ENCODE measurements at places on chromosomes 3 and 15.
A peak's percentile ranks its signal among the peaks of the same experiment; 100 is the strongest.

DNA sequence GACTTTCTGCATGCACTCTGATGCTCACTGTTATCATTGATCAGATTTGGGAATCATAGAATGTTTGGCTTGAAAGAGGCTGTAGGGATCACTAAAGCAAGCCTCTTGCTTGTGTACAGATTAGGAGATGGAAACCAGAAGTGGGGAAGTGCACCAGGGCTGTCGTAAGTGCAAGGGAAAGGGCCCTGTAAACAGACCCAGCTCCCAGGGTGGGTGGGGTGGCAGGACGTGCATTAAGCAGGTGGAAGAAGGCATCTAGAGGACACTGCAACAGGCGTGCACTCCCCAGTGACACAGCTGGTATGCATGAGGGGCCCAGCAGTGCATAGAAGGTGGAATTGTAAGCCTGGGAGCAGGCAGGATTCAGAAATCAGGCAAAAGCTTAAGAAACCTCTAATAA lies 58.0 kb upstream of the SLC7A14 start:
- DNase-seq: no peak

DNA sequence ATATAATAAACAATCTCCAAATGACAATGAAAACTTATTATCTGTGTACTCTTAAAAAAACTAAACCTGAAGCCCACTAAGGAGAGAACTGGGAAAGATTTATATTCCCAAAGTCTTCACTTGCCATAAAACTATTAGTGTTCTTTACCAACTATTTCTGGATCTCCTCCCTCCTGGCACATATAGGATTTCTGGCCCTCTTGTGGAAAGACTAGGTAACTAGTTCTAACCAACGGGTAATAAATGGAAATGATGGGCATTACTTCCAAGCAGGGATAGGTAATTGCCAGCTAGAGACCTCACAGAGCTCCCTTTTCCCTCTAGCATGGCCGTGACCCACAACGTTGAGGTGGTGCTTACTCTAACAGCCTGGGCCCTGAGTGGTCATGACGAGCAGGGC lies 110.1 kb downstream of the DNAH12 start:
- no peak for DNase-seq

GRCh38 chr15:66111363-66111762 lies 142.2 kb downstream of the MEGF11 start:
- DNase-seq: no peak

- no peak for DNase-seq
Observed at GRCh38 chr3:42556089-42556632, 25.6 kb downstream of the SEC22C start.

GRCh38 chr3:152328841-152329240 lies 60.1 kb downstream of the MBNL1 start:
- peak; percentile 87 for DNase-seq

GRCh38 chr3:143963946-143964345 lies 7.7 kb upstream of the DIPK2A start:
- no peak for DNase-seq

DNA sequence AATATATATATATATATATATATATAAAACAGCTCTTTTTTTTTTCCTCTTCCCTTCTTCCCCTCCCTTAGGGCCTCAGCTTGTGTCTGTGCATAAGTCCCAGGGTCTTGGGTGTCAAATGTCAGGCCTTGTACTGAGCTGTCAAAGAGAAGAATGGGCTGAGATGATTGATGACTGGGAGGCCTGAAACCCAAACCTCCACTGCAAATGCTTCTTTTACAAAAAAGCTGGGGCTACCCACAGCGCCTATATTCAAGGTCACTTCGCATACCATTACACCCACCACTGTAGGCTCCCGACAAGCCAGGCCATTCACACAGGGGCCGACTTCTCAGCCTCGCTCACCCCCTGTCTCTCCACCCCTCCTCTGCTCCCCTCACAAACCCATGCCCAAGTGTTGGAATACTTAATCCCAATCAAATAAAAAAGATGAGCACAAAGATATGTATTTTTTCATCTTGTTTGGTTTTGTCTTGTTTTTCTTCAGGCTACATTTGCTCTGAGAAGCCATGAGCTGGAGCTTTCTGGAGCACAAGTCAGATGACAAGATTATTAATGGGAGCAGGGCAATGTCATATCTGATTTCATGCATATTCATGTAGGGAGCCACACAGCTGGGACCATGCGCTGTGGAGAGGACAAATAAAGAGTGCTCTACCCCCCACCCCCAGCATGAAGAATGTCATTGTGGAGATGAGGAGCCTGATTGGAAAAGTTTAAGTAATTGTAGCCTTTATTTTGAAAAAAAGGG lies 614.4 kb upstream of the NR2F2 start:
- DNase-seq: no peak

DNA sequence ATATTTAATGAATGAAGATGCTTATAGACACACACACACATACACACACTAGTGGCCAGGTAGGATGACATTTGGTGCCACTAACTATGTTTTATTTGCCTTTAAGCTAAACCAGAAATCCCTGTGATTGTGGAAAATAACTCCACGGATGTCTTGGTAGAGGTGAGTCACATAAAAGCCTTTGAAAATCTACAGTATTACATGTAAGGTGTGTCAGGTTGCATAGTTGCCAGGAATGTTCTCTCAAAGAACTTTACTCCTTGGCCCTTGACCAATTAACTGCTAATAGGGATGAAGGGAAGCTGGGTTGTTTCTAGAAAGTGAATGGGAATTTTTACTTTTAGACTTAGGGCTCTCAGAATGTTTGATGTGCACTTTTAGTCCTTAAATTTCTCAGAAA lies 9.9 kb downstream of the ZBED2 start:
- DNase-seq: no peak

DNA sequence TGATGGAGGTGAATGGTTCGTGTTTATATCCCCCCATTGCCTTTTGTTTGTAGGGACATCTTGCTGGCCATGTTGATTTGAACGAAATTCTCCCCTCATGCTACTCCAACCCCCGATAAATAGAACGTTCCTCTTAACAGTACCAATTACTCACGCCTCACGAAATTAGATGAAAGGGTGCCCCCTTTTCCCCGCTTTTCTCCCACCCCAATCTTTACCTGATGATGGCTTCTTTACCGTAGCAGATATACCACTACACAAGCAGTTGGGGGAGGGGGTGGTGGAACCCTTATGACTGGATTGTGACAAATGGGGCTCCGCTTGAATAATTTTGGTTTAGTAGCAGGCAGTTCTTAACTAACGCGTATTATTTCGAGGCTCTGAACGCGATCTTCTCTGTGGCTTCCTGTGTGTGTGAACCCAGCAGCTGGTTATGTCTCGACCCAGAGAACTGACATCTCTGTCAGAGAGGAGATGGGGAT lies 1.1 kb downstream of the PIAS1 start:
- DNase-seq: peak; percentile 7

- no peak for DNase-seq
Observed at GRCh38 chr3:14512281-14512941, 27.7 kb downstream of the GRIP2 start.

GRCh38 chr3:139136469-139137202 lies 91.9 kb upstream of the PRR23C start:
- no peak for DNase-seq

DNA sequence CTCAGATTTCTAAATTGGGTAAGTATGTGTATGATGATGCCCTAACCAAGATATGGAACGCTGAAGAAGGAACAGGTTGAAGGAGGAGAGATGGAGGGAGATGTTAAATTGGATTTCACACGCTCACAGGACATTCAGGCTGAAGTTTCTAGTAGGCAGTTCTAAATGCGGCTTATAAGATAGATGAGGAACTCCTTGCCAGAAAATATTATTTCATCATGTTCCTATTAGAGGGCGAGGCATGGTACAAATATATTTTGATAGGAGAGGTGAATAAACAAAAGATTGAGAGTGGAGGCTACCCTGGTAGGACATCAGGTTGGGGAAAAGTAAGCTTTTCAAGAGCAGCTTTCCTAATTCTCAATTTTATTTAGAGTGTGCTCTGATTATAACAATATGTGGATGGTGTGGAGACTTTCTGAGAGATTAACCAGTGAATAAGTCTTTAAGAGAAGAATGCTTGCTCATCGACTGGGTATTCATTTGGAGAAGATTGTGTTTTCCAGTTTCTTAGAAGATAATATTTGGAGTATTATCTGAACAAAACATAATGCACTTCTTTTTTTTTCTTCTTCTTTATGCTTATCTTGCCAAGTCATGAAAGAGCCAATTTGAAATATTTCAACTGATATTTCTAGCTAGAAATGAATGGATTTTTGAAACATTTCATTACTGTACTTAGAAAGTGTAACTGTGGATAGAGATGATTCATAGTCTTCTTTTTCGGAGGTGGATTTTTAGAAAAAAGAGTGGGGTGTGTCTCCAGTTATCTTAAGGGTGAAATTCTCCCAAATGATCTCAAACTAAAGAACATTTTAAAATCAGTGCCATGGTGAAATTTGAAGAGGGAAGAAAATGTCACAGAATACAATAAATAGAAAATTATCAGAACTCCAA lies 88.5 kb downstream of the B3GALNT1 start:
- DNase-seq: no peak

DNA sequence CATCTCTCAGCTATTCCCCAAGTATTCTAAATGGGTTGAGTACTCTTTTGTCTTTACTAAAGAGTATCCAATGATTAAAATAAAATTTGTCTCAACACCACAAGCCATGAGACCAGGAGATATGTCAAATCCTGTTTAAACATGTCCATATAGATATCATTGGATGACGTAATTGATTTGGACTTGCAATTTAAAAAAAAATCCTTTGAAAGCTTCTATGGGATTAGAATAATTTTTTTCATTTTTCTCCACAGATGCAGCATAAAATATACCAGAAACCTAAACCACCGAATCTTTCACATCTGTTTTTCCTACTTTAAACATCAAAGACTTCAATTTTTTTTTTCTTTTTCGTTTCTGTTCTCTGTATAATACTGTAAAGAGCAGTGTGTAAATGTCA lies 1022.3 kb downstream of the EPHA3 start:
- DNase-seq: no peak

DNA sequence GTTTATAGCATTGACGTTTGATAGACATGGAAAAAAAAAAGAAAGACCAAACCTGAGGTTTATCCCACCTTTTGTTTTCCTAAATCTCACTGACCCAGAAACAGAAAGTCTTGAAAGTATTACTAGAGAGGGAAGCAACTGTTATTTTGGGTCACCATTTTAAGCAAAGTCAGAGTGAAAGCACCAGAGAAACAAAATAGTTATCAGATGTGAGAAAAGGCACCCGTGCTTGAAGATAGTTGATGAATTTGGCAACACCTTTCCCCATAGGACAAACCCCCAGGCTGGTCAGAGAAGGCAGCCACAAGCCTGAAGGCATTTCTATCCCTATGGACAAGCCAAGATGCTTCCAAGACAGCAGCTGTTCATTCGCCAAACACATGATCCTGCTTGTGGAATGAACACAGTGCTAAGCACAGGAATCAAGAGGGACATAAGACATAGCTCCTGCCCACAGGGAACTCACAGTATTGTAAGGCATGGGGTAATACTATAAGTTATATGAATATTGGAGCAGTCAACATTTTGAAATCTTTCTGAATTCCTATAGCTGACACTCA lies 170.9 kb downstream of the ERC2 start:
- no peak for DNase-seq

DNA sequence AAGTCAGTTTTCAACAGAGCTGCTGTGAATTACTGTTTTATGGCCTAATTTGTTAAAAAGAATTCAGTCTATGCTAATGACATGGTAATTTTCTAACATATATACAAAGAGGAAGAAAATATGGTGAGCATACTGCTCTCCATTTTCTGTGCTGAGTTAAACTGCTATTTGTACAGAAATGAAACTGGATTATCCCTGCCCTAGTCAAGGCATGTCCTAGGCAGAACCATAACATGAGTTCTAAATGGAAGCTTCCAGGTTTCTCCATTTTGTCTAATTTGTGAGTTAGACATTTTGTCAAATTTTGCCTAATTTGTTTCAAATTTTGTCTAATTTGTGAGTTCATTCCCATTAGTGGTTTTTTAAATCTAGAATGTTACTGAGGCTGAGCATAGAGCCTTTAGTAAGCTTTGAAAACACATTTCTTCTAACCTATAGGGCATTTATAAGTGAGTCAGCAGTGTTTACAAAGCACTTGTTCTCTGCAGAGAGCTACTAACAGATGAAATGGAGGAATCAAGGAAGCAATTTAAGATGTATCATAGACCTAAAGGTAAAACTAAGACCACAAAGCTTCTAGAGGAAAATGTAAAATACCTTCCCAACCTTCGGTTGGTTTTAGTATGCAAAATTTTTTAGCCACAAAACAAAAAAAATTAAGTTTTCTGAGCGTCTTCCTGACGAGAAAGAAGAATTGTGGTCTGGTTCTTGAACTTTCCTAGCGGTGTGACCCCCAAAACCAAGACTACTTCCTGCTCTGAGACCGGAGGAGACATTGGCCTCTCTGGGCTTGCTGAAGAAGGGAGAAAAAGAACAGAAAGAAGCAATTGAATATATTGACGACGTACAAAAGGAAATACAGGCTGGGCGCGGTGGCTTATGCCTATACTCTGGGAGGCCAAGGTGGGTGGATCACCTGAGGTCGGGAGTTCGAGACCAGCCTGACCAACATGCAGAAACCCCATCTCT lies 9.8 kb downstream of the P2RY14 start:
- no peak for DNase-seq

- no peak for DNase-seq
Observed at GRCh38 chr15:75565062-75565970, 13.8 kb downstream of the PTPN9 start.

- no peak for DNase-seq
Observed at GRCh38 chr15:50256188-50257041, 9.1 kb downstream of the HDC start.

GRCh38 chr3:17009826-17010225 lies 125.1 kb downstream of the PLCL2 start:
- DNase-seq: no peak

DNA sequence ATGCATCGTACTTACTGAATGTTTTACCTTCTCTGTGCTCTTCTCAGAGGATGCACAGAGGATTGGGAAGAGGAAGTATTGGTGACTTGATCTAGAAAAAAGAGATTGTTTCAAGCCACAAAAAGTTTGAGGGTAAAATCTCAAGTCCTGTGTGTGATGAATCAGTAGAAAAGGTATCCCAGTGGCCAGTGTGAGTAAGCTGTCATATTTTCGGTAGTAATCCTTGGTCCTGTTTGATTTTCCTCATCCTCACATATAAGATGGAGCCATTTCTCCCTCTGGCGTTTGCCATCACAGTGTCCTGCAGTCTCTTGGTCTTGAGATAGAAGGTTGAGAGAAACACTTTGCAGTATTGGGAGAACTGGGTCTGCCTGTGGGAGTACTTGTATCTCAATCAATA lies 166.8 kb downstream of the LPP start:
- no peak for DNase-seq

GRCh38 chr3:188923671-188924070 lies 248.1 kb upstream of the TPRG1 start:
- no peak for DNase-seq

DNA sequence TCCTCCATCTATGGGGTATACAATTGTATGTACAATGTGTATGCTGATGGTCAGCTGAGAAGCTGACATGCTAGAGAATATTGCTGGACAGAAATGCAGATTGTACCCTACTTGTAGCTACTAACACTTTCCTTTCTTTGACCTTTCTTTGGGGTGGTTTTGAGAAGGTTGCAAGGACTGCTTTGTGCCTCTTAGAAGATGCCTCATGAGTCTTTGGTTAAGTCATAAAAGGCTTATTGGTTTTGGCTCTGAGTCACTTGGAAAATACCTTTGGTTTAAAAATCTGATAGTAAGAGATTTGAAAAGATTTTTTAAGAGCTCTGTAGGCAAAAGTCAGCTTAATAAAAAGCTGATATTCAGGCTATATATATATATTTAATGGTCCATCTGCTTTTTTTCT lies 71.5 kb downstream of the ZMAT3 start:
- DNase-seq: no peak

Measured in glomerular endothelial cell (primary cell).